Progenitor cell of endocrine pancreas (in vitro differentiated cells): ENCODE measurements at places on chromosomes 1 and 21. TPM values are rescaled to one million over a fixed set of nuclear protein-coding genes. Genes with fewer than 3 reads are reported as not detected.

- DNase-seq = no peak
These were observed 40.9 kb downstream of the MORN1 start for GRCh38 chr1:2350501-2350900.

DNA sequence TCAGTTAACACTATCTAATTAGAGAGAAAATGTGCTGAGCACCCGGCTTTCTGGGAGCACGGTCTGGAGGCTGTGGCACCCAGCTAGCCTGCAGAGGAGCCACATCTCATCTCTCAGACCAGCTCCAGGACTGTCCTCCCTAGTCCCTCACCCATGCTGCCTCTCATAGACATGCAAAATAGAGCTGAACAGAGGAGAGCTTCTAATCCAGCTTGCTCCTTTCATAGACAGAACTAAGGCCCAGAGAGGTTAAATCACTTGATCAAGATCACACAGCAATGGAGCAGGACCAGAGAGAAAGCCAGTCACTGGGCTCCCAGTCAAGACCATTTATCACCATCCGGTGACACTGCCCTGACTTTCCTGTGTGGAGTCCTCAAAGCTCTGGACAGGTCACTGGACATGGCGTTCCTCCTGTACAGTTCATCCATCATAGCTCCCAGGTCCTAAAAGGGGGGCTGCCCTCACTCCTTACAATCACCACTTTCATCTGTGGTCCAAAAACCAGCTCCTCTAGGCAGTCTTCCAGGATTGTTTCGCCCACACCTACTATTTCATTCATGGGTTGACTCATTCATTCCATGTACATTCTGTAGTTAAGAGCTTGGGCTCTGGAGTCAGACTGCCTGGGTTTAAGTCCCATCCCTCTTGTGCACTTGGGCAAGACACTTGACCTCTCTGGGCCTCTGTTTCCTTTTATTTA, 8.8 kb upstream of the CAMK2N1 start:
- no peak for DNase-seq

DNA sequence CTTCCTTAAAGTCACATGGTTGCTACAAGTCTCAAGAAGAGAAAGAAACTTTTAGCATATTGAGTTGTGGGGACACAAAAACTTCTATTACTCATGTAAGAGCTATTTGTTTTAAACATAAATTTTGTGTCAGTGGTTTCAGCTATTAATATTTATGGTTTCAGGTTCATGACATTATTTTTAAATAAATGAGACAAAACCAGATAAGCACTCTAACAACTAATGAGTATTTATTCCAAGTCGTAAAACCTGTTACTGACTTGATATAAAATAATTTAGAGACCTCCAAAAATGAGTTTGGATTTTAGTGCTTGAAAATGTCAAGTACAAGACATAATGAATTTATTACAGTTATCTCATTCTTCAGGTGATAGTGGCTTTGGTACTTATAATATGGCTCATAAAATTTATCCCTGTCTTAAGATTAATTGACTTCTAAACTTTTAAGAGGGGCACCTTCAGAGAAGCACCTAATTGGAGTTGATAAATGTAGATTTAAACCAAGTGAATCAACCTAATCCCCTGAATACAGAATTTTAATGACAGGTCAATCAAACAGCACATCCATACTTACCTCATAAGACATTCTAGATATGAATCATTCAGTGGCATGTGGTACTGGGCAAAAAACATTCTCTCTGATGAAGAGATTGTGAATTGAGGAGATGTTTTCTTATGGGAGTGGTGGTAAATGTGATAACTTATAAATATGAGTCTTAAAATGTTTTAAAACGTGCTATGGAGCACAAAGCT, 167.7 kb upstream of the PTGFR start:
- DNase-seq = no peak

DNA sequence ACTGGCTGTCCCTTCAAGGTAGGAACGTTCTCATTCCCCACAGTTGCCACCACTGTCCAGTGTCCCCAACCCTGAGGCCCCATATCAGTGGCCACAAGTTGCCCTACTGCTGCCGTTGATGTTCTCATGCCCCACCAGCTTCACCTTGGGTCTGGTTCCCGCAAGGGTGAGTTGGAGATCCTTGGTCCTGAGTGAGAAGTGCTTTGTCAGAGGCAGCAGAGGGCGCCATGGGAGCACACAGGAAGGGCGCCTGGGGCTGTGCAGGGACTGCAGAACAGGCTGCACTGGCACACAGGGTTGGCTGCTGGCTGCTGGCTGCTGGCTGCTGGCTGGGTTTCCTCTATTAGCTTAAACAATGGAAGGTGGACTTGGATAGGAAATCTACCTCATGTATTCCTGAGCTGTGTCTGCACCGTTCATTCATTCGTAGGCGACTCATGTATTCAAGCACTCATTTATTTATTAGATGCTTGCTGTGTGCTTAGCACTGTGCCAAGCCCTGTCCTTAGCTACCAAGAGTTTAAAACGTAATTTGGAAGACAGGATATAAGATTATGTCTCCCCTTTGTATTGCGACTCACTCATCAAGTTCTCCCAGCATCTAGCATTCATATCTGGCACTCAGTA, 2.1 kb upstream of the S100A9 start:
- no peak for DNase-seq

BACH1 gene
- total RNA-seq = 83.2 and 95.5 TPM in 2 replicates

CFHR1 gene
- total RNA-seq = not detected in 2 replicates

- DNase-seq = peak; percentile 31
These were observed 3.0 kb upstream of the FOXD3 start for GRCh38 chr1:63319046-63320021.

LCE1A gene
- not detected in 2 replicates for total RNA-seq

GRCh38 chr1:62131093-62131725, 63.4 kb upstream of the L1TD1 start:
- DNase-seq = peak; percentile 25

HORMAD1 gene
- total RNA-seq = not detected in 2 replicates

- no peak for DNase-seq
These were observed 200.9 kb downstream of the PLPP3 start for GRCh38 chr1:56378341-56379070.

SH2D1B gene
- not detected in 2 replicates for total RNA-seq

DNA sequence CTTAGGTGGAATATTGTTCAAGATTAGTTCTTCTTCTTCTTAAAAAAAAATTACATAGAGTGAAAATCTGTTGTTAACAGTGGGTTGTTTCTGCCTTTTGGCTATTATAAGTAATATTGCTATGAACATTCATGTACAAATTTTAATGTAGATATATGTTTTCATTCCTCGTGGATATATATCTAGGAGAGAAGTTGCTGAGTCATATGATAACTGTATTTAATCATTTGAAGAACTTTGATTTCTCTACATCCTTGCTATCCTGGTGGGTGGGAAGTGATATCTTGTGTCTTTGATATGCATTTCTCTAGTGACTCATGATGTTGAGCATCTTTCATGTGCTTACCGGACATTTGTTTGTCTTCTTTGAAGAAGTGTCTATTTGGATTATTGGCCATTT, 29.9 kb downstream of the MAST2 start:
- no peak for DNase-seq

GRCh38 chr1:219555806-219556205, 57.1 kb downstream of the ZC3H11B start:
- DNase-seq = no peak

- DNase-seq = no peak
These were observed 220.8 kb upstream of the KIAA0040 start for GRCh38 chr1:175413367-175413766.

DNA sequence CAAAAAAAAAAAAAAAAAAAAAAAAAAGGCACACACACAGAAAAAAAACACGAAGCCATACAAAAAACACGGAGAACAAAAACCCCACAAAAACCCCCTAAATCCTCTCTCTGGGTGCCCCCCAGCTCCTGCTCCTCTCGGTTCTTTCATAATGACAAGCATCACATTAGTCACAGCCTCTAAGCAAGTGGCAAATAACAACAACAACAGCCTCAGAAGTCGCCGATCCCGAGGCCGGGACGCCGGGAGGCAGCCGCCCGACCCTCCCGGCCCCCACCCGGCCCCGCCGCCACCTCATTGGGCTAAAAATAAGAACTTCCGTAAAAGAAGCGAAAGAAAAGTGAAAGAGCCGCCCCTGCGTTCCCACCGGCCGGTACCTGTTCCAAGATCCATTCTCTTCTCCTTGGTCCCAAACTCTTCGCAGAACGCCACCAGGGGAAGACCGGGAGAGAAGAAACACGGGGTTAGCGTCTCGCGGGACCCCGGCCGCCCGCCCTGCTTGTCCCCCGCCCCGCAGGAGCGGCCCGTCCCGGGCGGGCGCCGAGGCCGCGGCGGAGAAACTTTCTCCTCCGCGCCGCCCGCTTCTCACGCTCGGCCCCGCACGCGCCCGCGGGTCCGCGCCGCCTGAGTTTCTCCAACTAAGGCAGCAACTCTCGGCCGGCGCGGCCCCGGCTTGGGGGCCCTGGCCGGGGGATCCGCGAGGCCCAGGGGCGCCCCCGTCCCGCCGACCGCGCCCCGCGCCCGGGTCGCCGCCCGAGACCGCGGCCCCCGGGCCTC, 102.8 kb downstream of the CASZ1 start:
- DNase-seq = peak; percentile 35

DNA sequence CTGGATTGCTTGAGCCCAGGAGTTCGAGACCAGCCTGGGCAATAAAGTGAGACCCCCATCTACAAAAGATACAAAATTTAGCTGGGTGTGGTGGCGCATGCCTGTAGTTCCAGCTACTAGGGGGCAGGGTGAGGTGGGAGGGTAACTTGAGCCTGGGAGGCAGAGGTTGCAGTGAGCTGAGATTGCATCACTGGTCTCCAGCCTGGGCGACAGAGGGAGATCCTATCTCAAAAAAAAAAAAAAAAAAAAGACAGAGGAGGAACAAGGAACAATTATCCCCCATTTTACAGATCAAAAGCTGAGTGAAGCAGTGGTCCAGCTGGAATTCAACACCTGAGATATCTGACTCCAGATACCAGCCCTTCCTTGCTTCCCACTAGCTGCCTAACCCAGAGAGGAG, 34.8 kb downstream of the L1TD1 start:
- DNase-seq = no peak

DNA sequence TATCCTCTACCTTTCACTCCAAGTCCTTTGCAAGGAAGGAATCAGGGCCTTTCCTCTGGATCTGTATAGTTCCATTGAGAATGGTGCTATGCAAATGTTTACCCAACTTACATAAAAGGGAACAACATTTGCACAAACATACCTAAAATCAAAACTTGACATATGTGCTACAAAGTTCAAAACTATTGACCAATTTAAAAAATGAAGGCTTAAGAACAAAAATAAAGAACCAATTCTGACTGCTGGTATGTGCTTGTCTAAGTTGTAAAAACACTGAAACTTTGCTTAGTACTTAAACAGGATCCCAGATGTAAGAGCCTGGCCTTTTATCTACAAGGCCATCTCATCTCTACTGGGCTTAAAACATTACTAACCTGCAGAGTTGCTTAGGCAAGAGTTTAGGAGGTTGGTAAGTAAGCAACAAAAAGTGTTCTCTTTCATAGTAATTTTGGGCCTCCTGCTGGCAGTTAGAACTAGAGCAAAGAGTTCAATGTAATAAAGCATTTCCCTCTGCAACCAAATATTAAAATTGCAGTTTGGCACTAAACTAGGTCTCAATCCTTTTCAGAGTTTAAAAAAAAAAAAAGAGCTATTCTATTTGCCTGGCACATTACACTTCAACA, 2.0 kb downstream of the SCMH1 start:
- no peak for DNase-seq

DNA sequence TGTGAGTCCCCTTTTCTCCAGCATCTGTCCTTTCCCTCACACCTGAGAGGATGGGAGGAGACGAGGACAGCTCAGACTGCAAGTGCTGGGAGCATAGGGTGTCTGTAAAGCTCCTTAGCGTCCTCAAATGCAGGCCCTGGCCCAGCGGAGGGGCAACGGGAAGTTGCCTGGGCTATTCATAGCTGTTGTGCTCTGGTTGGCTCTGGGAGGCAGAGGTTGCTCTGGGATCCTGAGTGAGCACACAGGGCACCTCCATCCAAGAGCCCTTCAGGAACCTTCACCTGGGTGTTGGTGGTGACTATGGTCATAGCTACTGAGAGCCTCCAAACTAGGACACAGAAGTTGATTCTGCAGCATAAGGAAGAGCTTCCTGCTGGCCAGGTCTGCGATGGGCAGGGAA, 2.6 kb downstream of the PADI1 start:
- DNase-seq = no peak

DNA sequence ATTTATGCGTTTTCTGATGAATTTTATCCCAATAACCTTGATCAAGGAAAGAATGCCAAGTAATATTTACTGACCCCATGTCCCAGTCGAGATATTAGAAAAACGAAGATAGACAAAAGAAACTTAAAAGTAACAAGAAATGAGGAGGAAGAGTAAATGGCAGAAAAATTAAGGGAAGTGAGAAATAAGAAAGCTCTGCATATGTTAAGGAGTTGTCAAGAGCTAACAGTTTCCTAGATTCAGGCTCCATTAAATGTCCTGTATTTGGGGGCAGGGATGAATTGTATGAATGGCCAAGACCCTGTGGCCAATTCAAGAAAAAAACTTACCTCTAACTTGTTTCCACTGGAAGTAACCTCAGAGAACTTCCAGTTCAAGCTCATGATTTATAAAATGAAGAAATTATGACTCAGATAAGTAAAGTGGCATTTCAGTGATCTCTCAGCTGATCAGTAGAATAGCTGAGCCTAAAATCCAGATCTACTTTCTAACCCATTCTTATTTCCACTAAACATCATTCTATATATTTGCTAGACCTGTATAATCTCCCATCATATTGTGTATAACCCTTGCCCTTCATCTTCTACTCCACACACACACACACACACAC, 73.2 kb downstream of the ZC3H11B start:
- no peak for DNase-seq

DNA sequence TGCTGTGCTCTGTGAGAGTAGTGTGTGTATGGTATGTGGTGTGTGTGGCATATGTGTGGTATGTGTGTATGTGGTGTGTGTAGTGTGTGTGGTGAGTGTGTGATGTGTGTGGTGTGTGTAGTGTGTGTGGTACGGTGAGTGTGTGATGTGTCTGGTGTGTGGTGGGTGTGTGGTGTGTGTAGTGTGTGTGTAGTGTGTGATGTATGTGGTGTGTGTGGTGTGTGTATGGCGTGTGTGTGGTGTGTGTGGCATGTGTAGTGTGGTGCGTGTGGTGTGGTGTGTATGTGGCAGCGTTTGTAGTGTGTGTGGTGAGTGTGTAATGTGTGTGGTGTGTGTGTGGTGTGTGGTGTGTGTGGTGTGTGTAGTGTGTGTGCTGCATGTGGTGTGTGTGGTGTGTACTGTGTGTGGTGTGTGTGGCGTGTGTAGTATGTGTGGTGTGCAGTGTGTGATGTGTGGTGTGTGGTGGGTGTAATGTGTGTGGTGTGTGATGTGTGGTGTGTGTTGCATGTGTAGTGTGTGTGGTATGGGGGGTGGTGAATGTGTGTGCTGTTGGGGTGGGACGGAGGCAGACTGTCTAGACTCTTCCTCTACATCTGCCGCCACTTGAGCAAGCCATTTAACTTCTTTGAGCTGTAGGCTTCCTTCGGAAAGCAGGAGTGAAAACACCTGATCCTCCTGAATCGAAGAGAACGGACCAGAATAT, 33.5 kb downstream of the GPA33 start:
- DNase-seq = no peak

GRCh38 chr1:25856856-25857255, 2.4 kb downstream of the AUNIP start:
- DNase-seq = no peak

DNA sequence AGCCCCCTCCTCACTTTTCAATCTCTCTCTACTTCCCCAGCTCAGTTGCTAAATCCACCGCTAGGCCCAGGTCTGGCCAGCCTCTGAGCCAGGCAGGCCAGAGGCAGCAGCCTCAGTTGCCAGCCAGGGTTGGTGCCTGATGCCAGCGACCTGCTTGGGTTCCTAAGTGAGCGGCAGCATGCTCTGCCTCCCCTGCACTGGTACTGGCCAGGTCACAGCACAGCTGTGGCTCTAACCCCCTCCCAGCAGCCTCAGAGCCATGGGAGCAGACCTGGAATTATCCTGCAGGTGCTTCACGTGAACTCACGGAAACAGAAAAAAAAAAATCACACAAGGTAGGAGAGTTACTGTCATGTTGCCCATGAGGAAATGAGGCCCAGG, 82.5 kb upstream of the ATF3 start:
- no peak for DNase-seq
